ENCODE measurements at places on chromosomes 4 and X.

DNA sequence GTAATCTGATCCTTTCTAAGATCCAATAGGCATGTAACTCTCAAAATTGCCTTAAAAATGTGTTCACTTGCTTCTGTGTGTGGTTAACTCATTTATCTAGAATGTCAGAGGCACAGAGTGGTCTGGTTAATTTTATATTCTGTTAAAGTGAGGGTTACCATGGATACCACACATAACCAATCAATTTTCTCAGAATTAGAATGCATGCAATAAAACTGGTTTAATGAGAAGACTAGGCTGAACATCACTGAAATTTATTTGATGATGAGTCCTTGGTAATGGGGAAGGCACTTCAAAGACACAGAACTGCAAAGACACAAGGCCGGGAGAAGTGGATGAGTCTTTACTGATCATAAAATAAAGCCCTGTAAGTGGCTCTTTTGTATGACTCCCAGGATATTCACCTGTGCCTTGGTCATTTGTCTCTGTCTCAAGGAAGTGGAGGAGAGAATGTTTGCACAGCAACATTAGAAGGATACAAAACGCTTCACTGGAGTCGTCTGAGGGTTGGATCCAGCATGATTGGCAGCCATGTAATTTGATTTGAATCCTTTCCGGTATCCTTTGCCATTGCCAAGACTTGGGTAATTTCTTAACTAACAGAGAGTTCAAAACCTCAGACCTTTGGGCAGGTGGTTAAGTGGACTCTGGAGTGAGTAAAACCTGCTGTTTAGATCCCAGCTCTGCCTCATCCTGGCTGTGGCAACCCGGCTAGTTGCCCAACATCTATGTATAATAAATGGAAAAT, 94.0 kb upstream of the RBPJ start:
- no peak for DNase-seq

DNA sequence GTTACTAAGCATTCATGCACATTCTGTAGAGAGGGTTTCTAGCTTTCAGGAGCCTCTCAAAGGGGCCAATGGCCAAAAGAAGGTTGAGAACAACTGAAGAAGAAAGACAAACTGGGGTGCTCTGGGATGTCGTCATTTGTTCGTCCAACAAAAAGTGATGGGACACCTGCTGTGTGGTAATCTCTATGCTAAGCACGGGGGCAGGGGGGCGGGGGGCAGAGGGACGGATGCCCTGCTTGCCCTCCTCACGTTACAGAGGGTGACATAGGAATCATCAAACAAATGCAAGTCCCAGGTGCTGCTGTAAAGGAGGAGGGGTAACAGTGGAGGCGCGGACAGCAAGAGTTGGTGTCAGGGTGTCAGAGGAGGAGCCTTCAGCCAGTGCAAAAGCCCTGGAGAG, 12.8 kb upstream of the CRMP1 start:
- DNase-seq, result no peak

DNA sequence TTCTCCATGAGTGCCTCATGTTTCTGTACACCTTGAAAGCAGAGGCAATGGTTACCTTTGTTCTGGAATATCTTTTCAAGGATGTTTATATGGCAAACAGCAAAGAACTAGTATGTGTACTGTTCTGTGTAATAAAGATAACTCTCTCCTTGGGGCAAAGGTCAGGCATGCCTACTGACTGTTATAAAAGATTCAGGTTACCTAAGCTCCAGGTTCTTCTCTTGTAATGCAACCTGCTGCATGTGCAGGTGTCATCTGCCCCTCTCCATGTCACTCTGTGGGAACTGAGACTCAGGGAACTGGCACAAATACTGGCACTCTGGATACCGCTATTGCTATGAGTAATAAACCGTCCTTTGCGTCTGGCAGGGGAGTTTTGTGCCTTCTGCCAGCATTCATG, 5.4 kb upstream of the TRPC3 start:
- DNase-seq, result no peak

DNA sequence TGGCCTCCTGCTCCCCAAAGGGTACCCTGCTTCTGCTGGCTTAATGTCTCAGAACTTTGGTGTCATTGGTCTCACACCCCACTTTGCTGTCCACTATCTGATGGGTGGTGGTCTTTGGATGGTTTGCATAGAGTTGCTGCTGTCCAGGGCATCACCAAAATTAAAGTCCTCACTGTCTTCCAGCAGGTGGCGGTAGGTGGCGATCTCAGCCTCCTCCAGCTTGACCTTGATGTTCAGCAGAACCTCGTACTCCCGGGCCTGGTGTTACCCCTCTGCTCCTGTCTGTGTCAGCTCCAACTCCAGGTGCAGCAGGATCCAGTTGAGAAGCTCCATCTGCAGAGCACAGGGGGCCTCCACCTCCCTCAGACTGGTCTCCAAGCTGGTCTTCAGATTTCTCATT, 1169.5 kb upstream of the PABPC4L start:
- DNase-seq, result no peak

GRCh38 chrX:41734530-41734929, 10.5 kb downstream of the GPR82 start:
- no peak for DNase-seq

GRCh38 chr4:5568931-5569330, 139.4 kb downstream of the EVC2 start:
- no peak for DNase-seq

DNA sequence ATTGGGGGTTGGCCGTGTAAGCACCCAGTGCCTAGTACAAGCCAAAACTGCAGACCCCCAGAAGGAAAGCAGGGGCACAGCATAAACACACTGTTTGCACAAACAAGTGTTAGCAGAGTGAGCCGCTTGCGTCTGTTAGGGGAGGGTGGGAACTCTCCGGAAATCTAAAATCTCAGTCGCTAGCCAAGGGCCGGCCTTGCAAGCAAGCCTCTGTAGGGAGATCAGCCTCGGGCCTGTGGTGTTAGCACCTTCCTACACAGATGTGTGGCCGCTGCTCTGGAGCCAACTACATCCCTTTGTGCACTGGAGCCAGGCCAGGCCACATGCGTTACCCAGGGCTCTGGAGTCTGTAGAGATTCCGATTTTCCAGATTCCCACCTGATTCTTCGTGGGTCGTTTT, 67.1 kb downstream of the GPR143 start:
- DNase-seq, result no peak

GRCh38 chr4:152785639-152786615, 6.2 kb downstream of the ARFIP1 start:
- no peak for DNase-seq

GRCh38 chrX:111041018-111041462, 55.0 kb upstream of the PAK3 start:
- DNase-seq, result no peak

DNA sequence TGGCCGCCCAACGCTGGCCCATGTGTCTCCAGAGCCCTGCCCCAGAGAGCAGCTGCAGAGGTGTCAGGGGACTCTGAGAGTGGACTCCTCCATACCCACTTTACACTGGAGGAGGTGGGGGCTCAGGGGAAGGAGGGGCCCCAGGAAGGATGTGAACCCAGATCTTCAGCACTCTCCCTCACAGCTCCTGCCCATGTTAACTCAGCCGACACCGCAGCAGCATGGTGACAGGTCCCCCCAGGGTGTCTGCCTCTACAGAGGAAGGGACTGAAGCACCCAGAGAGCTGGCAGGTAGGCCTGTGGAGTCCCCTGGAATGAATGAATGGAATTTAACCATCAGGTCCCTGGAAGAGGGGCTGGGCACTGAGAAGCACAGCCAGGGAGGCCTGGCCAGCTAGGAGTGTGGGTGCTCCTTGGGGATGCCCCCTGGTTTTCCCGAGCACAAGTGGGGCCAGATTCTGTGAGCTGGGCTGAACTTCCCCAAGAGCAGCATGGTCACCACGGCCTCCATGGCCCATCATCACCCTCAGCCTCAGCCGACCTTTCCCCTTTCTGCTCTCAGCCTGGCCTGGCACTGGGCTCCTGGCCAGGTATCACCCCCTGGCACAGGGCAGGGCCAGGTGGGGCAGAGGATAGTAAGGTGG, 21.9 kb downstream of the SH3BP2 start:
- DNase-seq, result no peak

DNA sequence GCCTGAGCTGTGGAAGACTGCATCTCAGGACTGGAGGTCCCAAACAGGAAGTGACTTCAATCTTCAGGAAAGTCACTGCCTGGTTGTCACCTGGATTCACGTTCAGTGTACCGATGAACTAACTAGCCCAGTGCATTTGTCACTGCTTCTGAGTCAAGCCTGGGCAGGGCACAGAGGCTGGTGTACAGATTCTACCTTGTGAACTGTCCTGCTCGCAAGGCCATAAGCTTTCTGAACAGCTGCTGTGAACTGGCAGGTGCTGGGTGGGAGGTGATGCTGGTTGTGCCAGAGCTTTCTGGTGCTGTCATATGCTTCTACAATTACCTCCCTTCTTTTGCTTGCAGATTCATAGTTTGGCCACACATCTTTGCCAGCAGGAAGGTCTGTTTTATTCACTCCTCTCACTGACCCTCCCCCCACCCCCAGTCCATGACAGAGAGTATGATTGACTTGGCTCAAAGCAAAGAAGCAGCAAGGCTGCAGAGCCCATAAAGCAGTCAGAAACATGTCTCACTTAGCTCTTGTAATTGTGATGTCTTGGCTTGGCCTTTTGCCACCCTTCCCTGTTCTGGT, 40.5 kb downstream of the ZCCHC12 start:
- DNase-seq, result no peak

DNA sequence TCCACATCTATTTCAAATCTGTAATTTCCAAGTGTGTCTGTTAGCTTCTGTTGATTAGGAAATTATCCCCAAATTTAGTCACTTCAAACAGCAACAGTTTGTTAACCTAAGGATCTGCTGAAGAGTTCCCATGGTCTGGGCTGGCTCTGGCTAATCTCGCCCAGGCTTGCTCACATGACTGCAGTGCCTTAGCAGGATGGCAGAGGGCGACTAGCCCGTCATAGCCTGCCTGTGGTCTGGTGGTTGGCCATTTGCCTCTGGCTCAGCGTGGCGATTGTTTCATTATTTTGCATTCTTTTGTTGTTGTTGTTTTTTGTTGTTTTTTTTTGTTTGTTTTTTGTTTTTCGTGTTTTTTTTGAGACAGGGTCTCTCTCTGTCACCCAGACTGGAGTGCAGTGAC, 264.0 kb downstream of the TRIML1 start:
- no peak for DNase-seq

DNA sequence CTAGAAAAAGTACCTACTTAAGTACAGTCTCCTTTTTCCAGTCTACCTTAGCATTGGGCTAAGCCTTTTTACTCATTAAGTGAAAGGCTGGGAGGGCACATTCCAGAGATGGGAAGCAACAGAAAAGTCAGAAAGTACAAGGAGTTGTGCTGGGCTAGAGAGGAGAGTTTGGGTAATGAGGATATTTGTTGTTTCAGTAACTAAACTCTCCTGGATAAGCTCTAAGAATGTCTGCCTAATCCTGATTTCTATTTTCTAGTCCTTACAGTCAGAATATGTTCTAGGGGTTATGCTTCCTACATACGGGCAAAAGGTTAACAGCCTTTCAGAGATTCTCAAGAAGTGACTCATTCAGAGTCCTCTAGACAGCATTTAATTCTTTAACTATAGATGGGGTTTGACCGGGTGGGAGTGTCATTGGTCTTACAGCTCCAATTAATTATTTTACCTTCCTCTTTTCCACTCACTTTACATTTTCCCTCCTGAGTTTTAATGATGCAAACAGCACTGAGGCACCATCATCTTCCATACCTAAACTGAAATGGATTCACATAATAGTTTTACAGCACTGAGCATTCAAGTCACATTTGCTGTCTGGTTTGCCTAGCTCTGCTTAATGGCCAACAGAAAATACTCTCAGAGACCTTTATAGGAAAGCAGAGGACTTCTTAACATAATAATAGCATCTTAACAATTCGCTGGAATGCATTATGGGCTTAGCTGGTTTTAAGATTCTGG, 42.9 kb downstream of the USP26 start:
- DNase-seq, result no peak

Data from stimulated activated CD8-positive, alpha-beta memory T cell treated with anti-CD3 and anti-CD28 coated beads, Interleukin-4, amount 100 ng/mL, for 1 hour (primary cell).